ENCODE measurements at places on chromosomes 11 and 22.

DNA sequence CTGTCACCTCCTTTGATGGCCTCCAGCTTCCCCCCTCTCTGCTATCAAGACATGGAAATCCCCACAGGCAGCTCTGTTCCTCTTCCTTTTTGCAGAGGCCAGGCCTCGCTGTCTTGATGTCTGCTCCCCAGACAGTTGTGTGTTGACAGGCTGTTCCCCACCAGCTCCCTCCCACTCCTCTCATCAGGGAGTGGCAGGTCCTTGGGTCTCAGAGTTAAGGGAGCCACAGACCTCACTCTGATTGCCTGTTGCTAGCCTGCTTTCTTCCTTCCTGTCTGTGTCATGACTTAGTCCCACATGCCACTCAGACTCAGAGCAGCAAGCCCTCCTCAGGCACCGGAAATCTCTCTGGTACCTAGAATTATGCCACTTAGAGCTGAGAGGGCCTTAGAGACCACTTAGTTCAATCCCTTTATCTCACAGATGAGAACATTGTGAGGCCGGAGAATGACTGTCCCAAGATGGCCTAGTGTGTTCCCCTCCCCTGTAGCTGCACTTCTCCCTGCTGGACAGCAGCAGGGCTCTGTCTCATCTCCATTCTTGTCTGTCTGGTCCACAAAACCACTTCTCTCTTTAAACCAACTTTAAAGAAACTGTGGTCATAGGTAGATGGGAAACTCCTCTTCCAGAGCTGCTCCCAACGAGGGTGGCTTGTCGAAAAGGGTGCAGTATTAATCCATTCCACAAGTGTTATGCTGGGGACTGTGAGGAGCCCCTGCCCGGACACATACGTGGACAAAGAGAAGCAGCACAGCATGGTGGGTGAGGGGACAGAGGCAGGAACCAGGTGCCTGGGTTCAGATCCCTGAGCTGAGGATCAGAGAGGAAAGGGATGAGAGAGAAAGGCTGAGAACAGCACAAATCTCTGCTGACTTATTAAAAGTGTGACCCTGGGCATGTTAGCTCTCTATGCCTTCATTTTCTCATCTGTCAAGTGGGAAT is 4.2 kb downstream of the AMPD3 start:
- DNase-seq, result peak; percentile 97

- peak; percentile 94 for DNase-seq
Observed at GRCh38 chr11:34358728-34359547, 1.1 kb upstream of the ABTB2 start.

GRCh38 chr11:118621071-118621783 is 13.8 kb downstream of the PHLDB1 start:
- peak; percentile 56 for DNase-seq

GRCh38 chr22:45997077-45997776 is 20.3 kb upstream of the WNT7B start:
- DNase-seq, result peak; percentile 78

- no peak for DNase-seq
Observed at GRCh38 chr22:35276019-35276418, 18.7 kb downstream of the HMGXB4 start.

DNA sequence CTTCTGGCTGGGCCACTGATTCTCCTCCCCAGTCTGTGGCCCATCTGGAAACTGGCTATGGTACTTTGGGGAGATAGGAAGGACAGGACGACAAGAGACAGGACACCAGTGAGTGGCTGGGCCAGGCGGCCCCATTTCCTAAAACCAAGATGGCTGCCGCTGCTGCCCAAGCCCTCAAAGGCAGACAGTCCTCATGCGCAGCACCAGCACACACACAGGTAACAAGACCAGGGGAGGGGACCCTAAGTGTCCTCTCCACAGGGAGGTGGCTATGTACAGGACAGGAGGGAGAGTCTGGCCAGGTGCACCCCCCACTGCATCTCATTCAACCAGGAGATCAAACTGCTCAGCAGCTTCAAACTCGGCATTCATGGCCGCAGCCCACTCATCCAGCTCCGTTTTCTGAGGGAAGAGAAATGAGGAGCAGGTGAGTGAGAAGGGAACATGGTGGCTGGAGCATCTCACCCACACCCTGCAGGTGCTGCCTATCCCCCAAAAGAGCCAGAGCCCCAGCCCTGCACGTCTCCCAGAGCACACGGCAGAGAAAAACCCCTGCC is 5.0 kb downstream of the CDCA5 start:
- DNase-seq, result no peak

DNA sequence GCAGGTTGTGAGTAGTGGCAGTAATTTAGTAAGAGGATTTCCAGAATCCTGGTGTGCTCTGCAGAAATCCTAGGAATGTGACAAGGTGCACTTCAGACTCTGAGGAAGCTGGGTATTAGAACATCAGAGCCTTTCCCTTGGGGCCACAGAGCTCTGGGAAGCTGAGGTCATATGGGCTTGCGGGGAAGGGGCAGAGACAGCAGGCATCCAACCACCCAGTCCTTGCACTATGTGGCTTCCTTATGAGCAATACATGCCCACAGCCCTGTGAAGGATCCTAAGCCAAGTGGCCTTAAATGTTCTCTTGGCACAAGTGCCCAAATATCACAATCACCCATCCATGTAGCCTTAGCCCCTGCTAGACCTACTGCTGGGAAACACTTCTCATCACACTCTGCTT is 46.2 kb downstream of the P4HA3 start:
- DNase-seq, result no peak

- DNase-seq, result no peak
Observed at GRCh38 chr11:115164774-115165173, 339.4 kb downstream of the CADM1 start.

GRCh38 chr11:20162824-20163782 is 2.8 kb upstream of the DBX1 start:
- no peak for DNase-seq

DNA sequence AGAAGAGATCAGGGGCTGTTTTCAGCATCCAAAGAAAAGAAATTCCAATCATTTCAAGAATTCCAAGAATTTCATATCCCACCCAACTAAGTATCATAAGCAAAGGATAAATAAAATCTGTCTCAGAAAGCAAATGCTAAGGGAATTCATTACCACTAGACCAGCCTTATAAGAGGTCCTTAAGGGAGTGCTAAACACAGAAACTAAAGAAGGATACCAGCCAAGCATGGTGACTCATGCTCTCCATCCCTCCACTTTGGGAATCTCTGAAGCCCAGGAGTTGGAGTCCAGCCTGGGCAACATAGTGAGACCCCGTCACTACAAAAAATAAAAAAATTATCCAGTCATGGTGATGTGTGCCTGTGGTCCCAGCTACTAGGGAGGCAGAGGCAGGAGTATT is 17.8 kb downstream of the FADD start:
- DNase-seq, result no peak

- DNase-seq, result peak; percentile 63
Observed at GRCh38 chr22:46373921-46374662, 38.6 kb downstream of the TRMU start.

DNA sequence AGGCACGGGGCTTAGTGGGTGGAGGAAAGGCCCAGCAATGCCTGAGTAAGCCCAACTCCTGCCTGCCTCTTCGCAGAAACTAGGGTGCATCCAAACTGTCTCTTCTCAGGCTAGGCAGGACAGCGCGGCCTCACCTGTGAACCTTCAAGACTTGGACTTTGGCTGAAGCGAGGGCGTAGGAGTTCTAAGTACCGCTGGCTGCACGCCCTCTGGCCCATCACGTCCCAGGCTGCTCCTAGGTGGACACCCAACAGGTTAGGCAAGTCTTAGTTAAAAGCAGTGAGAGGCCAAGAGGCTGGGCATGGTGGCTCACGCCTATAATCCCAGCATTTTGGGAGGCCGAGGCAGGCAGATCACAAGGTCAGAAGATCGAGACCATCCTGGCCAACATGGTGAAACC is 1.8 kb upstream of the DDB2 start:
- DNase-seq, result no peak

DNA sequence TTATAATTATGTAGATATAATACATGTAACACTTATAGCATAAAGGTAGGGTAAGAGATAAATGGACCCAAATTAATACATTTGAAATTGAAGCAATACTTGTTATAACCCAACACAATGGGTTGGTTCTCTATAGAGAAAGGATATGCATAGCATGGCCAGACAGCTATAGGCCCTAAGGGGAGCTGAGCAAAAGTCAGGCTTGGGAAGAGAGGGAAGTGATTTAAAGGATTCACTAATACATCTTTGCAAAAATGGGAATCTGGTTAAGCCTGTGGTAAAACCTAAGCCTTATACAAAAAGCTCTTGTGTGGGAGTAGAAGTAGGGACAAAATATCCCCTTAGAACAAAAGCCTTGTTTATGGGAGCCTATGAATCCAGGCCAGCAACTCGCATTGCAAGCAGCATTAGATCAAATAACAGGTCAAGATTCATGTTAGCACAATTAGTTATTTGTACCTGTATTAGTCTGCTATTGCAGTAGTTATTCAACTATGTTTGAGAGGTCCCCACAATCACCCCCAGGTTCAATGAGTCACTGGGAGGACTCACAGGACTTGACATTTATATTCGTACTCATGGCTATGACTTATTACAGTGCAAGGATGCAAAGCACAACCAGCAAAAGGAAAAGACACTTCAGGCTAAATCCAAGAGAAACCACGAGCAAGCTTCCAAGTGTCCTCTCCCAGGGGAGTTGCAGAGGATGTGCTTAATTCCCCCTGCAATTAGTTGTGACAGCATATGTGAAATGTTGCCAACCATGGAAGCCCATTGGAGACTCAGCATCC is 144.7 kb upstream of the LMO1 start:
- DNase-seq, result no peak

- no peak for DNase-seq
Observed at GRCh38 chr11:36485298-36486002, 24.6 kb downstream of the TRAF6 start.

GRCh38 chr11:934527-934926 is 8.9 kb downstream of the AP2A2 start:
- DNase-seq, result no peak

DNA sequence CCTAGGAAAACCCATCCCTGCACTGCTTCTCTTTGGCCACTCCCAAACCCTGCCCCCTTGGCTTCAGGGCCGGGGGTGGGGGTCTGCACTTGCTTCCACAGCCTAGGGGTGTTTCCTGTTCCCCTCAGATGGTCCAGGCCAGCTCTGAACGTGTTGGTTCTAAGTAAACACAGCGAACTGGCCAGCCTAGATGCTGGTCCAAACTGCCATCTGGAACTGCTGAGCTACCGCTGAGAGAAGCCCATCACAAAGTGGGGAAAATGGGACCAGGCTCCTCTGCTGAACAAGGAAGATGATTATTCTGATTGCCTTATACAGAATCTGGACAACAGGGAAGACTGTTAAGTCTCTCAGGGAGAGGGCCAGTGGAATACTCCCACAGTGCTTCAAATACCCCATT is 23.5 kb upstream of the YPEL1 start:
- no peak for DNase-seq

DNA sequence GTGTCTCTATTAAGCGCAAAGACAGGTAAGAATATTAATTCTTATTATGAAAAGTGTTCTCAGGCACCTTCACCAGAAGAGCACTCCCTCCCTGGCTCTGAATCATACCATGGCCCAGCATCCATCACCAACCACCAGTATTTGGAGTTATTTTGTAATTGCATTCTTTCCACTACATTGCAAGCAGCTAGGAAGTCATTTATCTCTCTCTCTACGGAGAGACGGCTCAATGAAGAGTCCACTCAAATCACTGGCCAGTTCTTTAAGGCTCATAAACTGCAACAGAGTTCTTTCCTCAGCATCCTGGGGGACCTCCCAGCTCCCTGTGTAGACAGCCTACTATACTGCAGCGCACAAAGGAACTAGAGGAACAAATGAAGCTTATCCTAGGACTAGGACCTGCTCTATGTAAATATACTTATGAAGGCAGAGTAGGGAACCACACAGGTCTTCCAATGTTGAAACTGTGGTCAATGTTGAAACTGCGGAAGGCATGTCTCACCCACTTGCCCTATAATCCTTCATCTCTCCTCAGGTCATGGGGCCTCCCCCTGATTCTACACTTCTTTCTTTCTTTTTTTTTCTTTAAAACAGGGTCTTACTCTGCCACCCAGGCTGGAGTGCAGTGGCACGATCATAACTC is 63.4 kb downstream of the AAMDC start:
- no peak for DNase-seq

- DNase-seq, result no peak
Observed at GRCh38 chr11:70281156-70281609, 10.7 kb downstream of the PPFIA1 start.

DNA sequence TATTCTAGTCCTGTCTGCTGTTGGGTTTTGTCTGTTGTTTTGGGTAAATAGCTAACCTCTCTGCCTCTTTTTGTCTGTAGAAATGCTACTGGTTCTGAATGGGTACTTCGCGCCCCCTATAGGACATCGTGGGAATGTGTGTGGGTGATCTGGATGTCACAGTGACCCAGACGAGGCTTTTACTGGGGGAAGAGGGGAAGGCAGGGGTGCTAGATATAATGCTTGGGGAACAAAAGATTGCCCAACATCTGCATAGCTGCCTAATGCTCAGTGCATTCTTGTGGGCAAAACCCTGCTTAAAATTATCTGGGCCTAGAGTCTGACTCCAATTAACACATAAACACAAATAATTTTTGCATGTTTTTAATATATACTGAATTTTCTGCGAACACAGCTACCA is 57.7 kb downstream of the BMAL1 start:
- DNase-seq, result peak; percentile 82

DNA sequence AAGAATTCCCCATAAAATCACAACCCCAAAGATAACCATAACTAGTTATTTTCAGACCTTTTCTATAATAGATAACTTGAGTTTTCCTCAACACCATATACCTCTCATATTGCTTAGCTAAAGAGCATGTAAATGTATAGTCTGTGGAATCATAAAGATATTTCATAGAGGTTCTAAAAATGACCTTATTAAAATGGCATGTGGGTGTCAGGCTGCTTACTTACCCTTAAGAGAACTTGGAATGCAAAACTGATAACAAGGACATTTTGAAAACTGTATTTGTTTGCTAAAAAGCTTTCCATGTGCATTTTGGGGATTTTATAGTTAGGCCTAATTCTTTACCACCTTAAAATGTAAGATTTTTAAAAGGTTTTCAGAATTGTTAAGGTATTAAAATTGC is 4.7 kb downstream of the SIK2 start:
- DNase-seq, result no peak

DNA sequence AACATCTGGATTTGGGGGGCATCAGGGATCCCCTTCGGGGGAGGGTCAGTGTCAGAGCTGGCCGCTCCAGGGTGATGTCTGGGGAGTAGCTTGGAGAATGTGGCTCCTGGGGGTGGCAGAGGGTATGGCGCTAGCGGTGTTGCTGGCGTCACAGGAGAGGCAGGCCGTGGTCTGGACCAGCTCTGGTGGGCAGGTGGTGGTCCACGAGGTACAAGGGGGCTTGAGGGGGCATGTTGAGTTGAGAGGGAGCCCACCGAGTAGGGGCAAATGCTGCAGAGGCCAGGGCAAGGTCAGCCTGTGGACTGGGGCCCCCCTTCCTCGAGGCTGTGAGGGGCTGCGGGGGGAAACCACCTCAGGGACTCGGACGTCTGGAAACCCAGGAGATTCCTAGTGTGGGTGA is 8.6 kb downstream of the GRAMD4 start:
- no peak for DNase-seq

- DNase-seq, result no peak
Observed at GRCh38 chr11:41534391-41534790, 74.9 kb upstream of the LRRC4C start.

- DNase-seq, result no peak
Observed at GRCh38 chr11:132937016-132937415, 595.3 kb downstream of the OPCML start.
